ENCODE measurements at places on chromosomes 4 and X.

- H3K36me3 ChIP-seq = peaks cover 2% of the 10 kb centered on the region
- peak within 1 kb of the TSS; percentile 51 for H3K4me3 ChIP-seq
- no peak for DNase-seq
- H3K4me1 ChIP-seq = peaks cover 12% of the 10 kb centered on the region
Observed at GRCh38 chr4:158172261-158173258, at the start of gene GASK1B. Gene GASK1B, minus strand, starts transcription at chr4:158173025. Its CDS starts 1,650 bp downstream, at chr4:158171375.

DNA sequence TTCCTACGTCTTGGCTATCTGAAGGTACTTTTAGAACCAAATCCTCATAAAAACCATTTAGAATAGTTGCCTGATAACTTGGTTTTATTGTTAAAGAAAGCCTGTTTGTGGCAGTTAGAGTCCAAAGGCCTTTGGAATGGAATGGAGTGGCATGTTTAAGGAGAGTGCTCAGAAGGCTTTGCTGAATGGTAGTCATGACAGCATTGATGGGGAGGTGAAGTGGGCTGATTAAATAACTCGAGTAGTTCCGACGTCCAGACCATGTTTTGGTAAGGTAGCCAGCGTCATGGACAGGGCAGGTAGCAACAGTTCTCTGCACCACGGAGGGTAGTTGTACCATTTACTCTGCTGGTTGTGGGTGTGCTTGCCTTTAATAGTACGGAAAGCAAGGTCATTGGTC lies 86.3 kb upstream of the CLDN34 start:
- H3K27me3 ChIP-seq = peaks cover 26% of the 10 kb centered on the region
- DNase-seq = no peak
- no peak overlapping the region for H3K27ac ChIP-seq
- peaks cover 2% of the 10 kb centered on the region for H3K36me3 ChIP-seq

- H3K27me3 ChIP-seq = no peaks in the 10 kb centered on the region
- H3K4me3 ChIP-seq = no peak overlapping the region
- no peak for DNase-seq
Observed at GRCh38 chrX:79065696-79066095, 78.8 kb upstream of the GPR174 start.

DNA sequence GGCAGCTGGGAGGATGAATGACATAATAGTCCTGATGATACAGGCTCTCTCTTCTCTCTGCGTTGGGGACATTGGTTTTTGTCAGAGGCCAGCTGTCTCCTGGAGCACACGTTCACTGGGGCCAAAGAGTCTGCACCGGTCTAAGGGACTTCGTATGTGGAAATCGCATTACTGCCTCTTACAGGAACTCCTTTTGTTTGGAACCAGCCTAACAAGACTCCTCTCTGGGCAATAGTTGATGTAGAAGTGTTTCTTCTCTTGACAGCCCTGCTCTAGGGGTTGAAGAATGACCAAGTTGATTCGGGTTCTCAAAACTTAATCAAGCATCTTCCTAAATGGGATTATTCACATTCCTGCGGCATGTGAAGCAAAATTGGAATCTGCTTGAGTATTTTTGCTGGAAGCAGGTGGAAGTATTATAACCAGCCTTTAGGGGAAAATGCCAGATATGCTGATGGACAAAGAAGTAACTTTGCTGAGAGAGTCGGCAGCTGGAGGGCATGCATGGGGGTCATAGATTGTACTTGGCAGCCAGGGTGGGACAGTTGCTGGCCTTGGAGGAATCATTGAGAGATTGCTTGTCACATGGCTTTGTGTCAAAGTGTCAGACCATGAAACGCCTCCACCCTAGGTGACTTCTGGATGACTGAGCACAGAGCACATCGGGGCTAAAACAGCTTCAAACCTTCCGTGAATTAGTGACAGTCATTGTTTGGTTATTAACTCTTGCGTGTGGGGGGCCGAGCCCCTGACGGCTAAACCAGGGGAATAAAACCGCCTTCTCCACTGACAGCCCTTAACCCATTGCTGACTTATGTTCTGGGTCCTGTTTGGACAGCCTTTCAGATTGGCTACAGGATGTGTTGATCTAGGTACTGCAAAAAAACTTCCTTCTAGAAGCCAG lies 34.4 kb upstream of the SLC34A2 start:
- no peaks in the 10 kb centered on the region for H3K36me3 ChIP-seq
- peaks cover 24% of the 10 kb centered on the region for H3K27me3 ChIP-seq
- no peak overlapping the region for H3K27ac ChIP-seq
- no peaks in the 10 kb centered on the region for H3K4me1 ChIP-seq

DNA sequence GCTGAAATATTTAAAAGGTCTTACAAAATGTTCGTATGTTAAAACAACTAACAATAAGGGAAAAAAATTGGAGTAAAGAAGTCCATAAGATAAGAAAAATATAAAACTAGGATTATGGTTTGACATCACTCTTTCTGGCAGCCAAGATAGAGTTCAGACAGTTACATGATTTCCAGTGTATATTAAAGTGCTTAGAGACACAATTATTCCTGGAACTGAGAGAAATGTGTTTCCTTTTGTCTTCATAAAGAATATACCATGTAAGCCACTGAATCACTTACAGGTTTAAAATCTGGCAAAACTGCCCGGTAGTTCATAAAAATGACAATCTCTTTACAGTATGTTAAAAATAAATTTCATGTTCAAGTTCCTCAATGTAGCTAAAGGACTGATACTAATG lies 538.7 kb upstream of the ATOH1 start:
- no peak for DNase-seq
- H3K36me3 ChIP-seq = no peaks in the 10 kb centered on the region
- H3K27me3 ChIP-seq = no peaks in the 10 kb centered on the region
- H3K4me3 ChIP-seq = no peak overlapping the region
- H3K4me1 ChIP-seq = no peaks in the 10 kb centered on the region
- no peak overlapping the region for H3K27ac ChIP-seq

- H3K27me3 ChIP-seq = no peaks in the 10 kb centered on the region
- H3K4me3 ChIP-seq = no peak overlapping the region
- H3K36me3 ChIP-seq = no peaks in the 10 kb centered on the region
- no peak for DNase-seq
- H3K27ac ChIP-seq = no peak overlapping the region
Observed at GRCh38 chr4:68724426-68724825, 54.0 kb upstream of the UGT2B15 start.

DNA sequence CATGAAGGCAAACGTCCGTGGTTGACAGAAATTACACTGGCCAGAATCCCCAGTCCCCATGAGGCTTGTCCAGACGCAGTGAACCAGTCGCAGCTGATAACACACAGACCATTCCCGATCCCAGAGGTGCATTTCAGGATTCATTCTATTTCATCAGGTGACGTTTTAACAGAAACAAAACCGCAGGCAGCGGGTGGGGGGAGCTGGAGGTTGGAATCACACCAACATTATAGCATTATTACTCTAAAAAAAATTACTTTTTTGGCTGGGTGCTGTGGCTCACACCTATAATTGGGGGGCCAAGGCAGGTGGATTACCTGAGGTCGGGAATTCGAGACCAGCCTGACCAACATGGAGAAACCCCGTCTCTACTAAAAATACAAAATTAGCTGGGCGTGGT lies 25.2 kb downstream of the NOP14 start:
- peaks cover 6% of the 10 kb centered on the region for H3K36me3 ChIP-seq
- no peak for DNase-seq
- peak overlapping the region; percentile 96 for H3K27ac ChIP-seq

DNA sequence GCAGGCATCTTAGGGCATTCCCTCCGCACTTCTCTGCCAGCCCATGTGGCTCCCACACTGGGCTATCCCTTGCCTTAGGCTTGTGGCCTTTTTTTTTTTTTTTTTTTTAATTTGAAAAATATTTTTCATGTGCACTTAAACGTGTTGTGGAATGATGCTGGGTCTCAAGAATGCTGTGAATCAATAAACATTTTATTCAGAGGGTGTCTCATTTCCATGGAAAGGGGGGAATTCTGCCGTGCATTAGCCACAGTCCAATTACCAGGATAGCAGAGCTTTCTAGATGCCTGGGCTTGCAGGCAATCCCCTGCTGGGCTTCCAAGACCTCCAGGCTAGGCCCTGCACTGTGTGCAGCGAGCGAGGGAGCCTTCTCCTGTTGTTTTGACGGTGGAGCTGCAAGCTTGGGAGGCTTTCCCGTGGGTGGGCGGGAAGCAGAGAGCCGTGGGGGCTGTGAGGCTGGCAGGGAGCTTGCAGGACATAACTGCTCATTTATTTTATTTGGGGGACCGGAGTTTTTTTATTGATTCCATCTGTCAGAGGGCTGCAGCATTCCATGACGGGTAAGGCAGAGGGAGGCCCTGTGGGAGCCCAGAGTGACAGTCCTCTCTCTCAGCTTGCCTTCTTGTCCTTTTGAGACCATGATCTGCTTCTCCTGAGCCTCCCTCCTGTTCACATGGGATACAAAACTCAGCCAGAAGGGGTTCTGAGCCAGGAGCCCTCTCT lies 2.6 kb upstream of the CPZ start:
- no peak overlapping the region for H3K4me3 ChIP-seq
- no peaks in the 10 kb centered on the region for H3K4me1 ChIP-seq
- no peak overlapping the region for H3K27ac ChIP-seq
- H3K36me3 ChIP-seq = no peaks in the 10 kb centered on the region

GRCh38 chrX:97481228-97481627 lies 597.5 kb downstream of the RPA4 start:
- H3K27me3 ChIP-seq = no peaks in the 10 kb centered on the region
- no peaks in the 10 kb centered on the region for H3K36me3 ChIP-seq
- H3K27ac ChIP-seq = no peak overlapping the region
- H3K4me3 ChIP-seq = no peak overlapping the region
- H3K4me1 ChIP-seq = no peaks in the 10 kb centered on the region

DNA sequence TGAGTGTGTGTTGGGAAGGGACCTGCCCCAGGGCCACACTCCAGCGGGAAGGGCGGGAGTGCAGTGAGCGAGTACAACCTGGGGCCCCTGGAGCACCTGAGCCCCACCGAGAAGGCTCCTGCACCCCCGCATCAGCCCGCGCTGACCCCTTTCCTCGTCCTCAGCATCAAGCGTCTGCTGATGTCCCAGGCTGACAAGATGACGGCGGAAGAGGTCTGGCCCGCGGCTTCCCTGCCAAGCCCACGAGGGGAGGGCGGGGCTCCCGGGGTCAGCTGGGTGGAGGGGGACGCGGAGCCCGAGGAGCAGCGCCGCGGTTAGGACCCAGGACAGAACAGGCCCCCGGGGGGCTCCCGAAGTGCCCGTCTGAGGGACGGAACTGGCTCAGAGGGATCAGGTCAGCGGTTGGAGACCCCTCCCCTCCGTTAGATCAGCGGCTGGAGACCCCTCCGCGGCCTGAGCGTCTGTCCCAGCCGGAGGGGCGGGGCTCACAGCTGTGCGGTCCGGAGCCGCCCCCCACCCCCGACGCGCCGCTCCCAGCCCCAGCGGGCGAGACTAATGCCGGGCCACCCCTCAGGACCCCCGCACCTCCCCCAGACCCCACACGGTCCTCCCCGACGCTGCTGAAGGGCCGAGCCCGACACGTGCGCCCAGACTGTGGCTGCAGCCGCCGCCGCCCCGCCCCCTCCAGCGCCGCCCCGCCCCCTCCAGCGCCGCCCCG lies 6.7 kb downstream of the MYL5 start:
- H3K4me3 ChIP-seq = peak overlapping the region; percentile 78
- H3K4me1 ChIP-seq = peaks cover 7% of the 10 kb centered on the region
- DNase-seq = no peak
- no peaks in the 10 kb centered on the region for H3K36me3 ChIP-seq
- peaks cover 7% of the 10 kb centered on the region for H3K27me3 ChIP-seq

- no peaks in the 10 kb centered on the region for H3K36me3 ChIP-seq
- no peak overlapping the region for H3K4me3 ChIP-seq
- no peak for DNase-seq
- H3K4me1 ChIP-seq = no peaks in the 10 kb centered on the region
- H3K27ac ChIP-seq = no peak overlapping the region
- no peaks in the 10 kb centered on the region for H3K27me3 ChIP-seq
Observed at GRCh38 chr4:178081896-178082295, 639.7 kb upstream of the AGA start.

DNA sequence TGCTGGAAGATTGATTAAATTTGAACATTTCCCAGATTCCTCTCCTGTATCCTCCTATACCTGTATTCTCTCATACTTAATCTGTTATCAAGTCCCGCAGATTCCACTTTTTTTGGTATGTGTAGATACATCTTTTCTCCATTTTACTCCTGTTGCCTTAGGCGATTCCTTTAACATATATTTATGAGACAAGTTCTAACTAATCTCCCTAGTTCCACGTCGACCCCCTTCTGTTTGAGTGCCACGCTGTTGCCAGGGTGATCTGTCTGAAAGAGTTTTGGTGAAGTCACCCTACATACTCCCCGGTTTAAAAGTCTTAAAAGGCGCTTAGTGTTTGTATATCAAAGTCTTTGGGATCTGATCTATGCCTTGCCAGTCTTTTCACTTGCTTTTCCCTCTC lies 2.4 kb downstream of the HNRNPH2 start:
- DNase-seq = no peak
- H3K27me3 ChIP-seq = no peaks in the 10 kb centered on the region
- peak overlapping the region; percentile 94 for H3K27ac ChIP-seq
- peaks cover 22% of the 10 kb centered on the region for H3K4me1 ChIP-seq
- H3K36me3 ChIP-seq = peaks cover 5% of the 10 kb centered on the region

DNA sequence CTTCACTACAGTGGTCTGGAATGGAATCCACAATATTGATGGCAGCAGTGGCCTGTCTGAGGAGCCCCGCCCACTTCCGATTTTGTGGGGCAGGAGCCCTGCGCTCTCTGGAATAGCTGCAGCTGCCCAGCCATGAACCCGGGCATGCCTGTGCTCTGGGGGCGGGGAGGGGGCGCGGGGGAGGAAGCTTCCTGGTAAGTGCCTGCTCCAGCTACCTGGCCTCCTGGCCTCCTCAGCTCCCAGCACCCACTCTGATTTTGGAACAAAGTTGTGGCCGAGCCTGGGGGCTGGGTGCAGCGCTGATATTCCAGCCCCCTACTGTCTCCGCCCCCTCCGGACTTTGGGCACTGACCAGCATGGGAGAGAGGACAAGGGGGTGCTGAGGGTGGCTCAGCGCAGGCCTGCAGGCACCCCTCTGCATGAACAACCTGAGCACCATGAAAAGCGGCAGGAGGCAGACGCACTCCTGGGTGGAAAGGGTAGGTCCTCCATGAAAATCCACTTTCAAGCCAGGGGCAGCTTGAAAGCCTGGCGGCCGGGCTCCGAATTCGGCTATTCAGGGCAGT lies 972.7 kb upstream of the AGA start:
- DNase-seq = no peak
- no peaks in the 10 kb centered on the region for H3K27me3 ChIP-seq
- H3K4me1 ChIP-seq = no peaks in the 10 kb centered on the region
- no peaks in the 10 kb centered on the region for H3K36me3 ChIP-seq

DNA sequence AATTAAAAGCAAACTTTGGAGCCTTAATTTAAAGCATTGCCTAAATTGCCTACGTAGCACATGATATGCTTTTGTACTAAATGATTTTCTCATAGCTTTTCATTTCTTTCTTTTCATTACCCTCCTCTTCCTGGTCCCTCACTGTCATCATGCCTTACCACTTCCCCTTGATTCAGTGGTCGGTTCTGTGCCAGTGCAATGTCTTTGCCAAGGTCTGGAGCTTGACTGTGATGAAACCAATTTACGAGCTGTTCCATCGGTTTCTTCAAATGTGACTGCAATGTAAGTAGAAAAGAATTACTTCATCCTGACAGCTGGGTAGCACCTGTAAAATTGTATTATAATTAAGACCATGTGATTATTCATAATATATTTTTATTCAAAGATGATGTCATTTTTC lies 72.5 kb downstream of the C4orf46 start:
- peaks cover 2% of the 10 kb centered on the region for H3K4me1 ChIP-seq
- no peak overlapping the region for H3K4me3 ChIP-seq
- DNase-seq = no peak
- no peaks in the 10 kb centered on the region for H3K36me3 ChIP-seq

All from T-helper 17 cell (primary cell).